ENCODE measurements at places on chromosomes 4 and X. TPM values are rescaled to one million over a fixed set of nuclear protein-coding genes. Genes with fewer than 3 reads are reported as not detected.
A peak's percentile ranks its signal among the peaks of the same experiment; 100 is the strongest.

DNA sequence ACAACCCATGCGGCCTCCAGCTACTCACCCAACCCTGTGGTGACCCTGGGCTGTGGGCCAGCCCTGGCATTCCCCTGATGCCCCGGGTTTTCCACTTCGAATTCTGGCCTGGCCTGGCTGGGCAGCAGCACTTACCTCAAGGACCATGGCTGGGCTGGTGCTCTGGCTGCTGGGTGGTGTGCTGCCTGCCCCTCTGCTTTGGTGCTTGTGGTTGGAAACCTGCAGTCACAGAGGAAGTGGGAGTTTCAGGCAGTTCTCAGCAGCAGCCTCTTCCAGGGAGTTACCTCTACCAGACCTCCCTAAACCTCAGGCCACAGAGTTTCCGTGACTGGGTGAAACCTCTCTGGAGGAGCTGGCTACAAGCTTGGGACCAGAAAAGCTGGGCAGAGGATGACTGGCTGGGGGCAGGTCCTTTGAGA, at the start of gene CXCR3:
Gene CXCR3, minus strand, starts transcription at position 209 of the 419 bp plus-strand sequence. Its CDS starts 62 bp downstream, at position 147.
- DNase-seq, result no peak

NUP62CL gene
- not detected for total RNA-seq

SFRP2 gene
- not detected for total RNA-seq

CT45A10 gene
- total RNA-seq, result not detected

PPARGC1A gene
- not detected for total RNA-seq

- peak; percentile 11 for DNase-seq
Measured at GRCh38 chrX:77014377-77015372, 432.5 kb upstream of the FGF16 start.

DNA sequence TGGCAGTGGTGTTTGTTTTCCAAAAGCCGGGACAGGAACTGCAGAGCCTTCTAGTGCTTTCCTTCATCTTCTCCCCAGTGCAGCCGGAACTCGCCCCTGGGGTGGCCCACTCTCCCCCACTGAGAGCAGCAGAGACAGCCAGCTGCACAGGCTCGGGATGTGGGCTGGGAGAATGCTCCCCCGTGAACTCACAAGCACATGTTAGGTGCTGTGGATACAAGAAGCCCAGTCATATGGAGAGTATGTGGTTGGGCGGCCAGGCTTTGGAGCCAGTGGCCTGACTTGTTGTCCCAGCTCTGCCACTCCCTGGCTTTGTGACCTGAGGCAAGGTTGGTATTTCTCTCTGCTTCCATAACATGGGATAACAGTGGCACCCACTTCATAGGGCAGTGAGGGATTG, 9.4 kb upstream of the KIAA0232 start:
- DNase-seq, result no peak

CXorf51B gene
- not detected for total RNA-seq

- DNase-seq, result no peak
Measured at GRCh38 chrX:153632595-153632946, 14.4 kb upstream of the DUSP9 start.

NPNT gene
- total RNA-seq, result not detected

DNA sequence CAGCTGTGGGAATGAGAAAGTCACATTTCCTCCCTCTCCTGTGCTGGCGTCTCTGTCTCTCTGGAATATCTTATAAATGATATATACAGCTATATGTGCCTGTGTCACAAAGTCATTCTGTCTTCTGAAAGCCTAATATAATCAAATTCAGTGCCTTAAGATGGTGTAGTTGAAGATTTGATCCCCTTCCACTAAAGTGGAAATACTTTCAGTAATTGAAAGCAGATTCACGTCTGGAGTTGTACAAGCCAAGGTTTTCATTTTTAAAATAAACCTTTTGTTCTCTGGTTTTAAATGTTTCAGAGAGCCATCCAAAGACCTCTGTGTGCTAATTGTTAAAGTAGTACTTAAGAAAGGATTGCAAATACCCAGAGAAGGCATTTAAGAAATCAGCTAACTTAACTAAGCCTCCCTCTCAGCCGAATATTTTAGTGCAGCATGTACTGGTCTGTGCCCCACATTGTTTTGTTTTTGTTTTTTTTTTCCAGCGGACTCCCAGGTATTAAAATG, 206.8 kb downstream of the TENM3 start:
- DNase-seq, result peak; percentile 47

BGN gene
- not detected for total RNA-seq

XAGE1B gene
- total RNA-seq, result not detected

TLR1 gene
- not detected for total RNA-seq

- no peak for DNase-seq
Measured at GRCh38 chr4:10098780-10099160, 17.8 kb downstream of the WDR1 start.

GRCh38 chrX:115023139-115023538, 5.7 kb upstream of the IL13RA2 start:
- DNase-seq, result no peak

DCLK2 gene
- 0.06 TPM for total RNA-seq

GRCh38 chr4:165293927-165294649, 33.4 kb upstream of the MSMO1 start:
- no peak for DNase-seq

DNA sequence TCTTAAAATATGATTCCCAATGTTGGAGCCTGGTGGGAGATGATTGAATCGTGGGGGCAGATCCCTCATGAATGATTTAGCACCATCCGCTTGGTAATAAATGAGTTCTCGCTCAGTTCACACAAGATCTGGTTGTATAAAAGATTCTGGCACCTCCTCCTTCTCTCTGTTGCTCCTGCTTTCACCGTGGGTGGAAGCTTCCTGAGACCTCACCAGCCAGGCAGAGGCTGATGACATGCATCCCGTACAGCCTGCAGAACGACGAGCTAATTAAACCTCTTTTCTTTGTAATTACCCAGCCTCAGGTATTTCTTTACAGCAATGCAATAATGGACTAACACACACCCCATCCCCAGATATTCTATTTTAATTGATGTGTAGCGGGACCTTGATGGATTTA, 162.2 kb downstream of the NPFFR2 start:
- no peak for DNase-seq

DNA sequence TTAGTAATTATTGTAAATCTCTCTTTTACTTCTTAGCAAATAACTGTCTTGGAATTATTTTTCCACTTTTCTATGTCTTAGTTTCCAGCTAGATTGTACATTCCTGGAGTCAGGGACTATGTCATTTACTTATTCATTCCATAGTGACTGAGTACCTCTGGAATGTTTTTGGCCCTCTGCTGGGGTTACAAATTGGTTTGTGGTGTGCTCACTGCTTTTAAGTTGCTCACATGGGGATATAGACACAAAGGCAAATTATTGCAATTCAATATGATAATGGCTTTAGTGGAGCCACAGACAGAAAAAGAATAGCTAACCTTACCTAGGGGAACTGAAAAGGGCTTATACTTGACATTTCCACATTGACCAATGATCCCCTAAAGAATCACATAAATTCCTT, 63.7 kb upstream of the PDGFRA start:
- DNase-seq, result no peak

DNA sequence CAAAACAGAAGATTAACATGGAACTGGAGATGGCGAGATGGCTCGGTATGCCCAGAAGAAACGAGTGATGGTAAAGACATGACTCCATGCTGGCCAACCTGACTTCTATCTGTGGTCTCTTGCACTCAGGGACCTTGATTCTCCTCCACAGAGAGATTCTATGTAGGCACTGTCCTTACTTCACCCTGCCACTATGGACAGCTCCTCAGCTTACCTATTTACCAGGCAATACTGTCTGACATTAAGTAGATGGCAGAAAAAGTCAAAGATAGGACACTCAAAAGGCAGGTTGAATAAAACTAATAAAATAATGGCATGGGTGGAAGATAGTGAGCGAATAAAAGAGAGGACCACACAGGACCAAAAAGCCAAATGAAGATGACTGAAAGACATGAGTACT, 35.2 kb upstream of the NDNF start:
- no peak for DNase-seq

CXorf66 gene
- not detected for total RNA-seq

GAGE1 gene
- total RNA-seq, result not detected

- DNase-seq, result peak; percentile 34
Measured at GRCh38 chr4:95155759-95156451, 392.9 kb downstream of the UNC5C start.

- DNase-seq, result no peak
Measured at GRCh38 chrX:72258174-72258573, 18.9 kb downstream of the RPS4X start.
